ENCODE measurements at places on chromosomes 6 and 20. TPM values are rescaled to one million over a fixed set of nuclear protein-coding genes. Genes with fewer than 3 reads are reported as not detected.

The PNISR gene
- 105 TPM for total RNA-seq

The ULBP1 gene
- 0.31 TPM for total RNA-seq

The SLC26A8 gene
- total RNA-seq: not detected

The ZSCAN16 gene
- 5.8 TPM for total RNA-seq

The GRM1 gene
- not detected for total RNA-seq

The TCF21 gene
- total RNA-seq: not detected

GRCh38 chr20:6956574-6956973, 189.1 kb downstream of the BMP2 start:
- no peak overlapping the region for H3K4me3 ChIP-seq
- H3K27ac ChIP-seq: no peak overlapping the region
- DNase-seq: no peak
- H3K27me3 ChIP-seq: no peaks in the 10 kb centered on the region
- H3K36me3 ChIP-seq: no peaks in the 10 kb centered on the region

GRCh38 chr6:56204134-56204533, 43.2 kb downstream of the COL21A1 start:
- no peaks in the 10 kb centered on the region for H3K27me3 ChIP-seq
- no peaks in the 10 kb centered on the region for H3K4me1 ChIP-seq
- H3K27ac ChIP-seq: no peak overlapping the region
- no peak overlapping the region for H3K4me3 ChIP-seq
- no peak for DNase-seq

DNA sequence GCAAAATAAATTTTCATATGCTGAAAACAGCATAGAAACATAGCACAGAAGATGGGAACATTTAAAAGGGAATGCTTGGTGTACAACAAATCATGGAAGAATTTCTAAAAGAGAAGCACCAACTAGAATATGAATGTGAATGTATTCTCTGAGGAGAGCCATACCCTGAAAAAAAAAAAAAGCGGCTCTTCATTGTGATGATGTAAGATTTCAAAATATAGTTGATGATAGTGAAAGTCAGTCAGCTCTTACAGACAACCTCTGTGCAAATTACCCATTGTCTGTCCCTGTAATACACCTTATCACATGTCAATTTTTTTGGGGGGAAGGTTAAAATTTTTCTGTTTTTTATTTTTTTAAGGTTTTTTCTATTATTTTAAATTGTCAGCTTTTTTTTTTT, 58.6 kb upstream of the PTCHD4 start:
- H3K27me3 ChIP-seq: no peaks in the 10 kb centered on the region
- no peaks in the 10 kb centered on the region for H3K4me1 ChIP-seq
- no peaks in the 10 kb centered on the region for H3K36me3 ChIP-seq
- no peak overlapping the region for H3K27ac ChIP-seq
